ENCODE measurements at places on chromosomes 7 and 10.

DNA sequence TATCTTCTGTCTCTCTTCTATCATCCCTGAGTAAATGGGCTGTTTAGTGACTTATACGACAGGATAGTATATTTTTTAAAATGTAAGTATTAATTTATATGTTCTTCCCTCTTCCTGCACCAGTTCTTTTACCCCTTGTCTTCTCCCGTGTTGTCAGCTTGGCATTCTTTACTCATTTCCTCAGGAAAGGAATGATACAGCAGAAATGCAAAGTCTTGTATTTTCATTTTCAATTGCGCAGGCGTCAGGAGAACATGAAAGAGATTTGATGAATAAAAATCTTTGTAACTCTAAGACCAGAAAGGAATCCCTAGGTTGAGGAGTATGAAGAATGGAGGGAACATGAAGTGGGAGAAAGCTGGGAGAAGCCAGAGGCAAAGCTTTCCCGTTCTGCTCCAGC is 18.8 kb upstream of the VPS41 start:
- no peak for DNase-seq

GRCh38 chr7:44326261-44327125 is 1.1 kb upstream of the CAMK2B start:
- DNase-seq, result no peak

DNA sequence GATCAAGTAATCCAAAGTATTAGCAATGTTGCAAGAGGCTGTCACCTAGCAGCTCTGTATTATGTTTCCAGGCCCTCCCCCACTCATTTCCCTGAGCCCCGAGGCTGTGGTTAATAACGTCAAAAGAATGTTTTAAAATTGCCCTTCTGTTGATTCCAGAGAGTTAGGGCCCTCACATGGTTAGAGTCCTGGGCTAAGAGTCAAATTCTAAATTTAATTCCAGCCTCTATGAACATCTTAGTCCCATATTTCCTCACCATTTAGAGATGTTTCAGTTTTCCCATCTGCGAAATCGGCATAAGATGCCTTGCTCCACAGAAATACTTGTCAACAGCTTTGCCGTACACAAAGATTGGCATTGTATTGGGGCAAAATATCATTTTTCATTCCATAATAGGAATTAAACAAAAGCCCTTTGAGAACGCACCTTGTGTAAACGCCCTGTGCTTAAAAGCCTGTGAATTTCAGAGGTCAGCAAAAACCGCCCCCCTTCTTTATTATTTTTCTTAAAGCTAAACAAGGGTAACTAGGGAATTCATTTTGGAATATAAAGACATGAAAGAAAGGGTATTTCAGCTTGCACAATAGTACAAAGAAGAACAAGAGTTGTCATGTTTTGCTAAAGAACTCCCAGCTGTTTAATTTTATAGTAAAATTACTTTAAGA is 135.8 kb downstream of the ARID5B start:
- DNase-seq, result peak; percentile 83

DNA sequence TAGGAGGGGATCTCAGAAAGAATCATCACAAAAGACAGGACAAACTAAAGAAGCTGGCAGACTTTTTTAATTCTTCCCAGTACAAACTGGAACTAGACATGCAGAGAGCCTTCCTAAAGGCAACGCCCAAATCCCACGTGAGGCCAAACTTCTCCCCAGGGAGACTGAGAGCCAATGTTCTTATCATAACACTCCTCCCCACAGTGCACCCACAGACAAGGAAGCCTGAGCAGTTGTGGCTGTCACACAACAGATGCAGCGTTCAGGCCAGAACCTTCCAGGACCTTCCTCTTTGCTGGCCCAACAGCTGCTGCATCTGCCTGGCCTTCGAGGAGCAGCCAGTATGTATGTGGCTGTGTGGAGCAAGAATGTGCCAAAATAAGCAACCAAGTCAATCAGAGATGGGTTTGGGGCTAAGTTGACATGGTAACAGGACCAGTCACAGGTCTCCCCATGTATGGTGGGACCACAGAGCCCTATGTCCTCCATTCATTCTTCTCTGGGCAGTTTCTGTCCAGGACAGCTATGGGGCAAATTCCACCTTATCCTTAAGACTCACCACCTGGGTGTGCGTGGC is 34.9 kb downstream of the SRPK2 start:
- DNase-seq, result no peak

GRCh38 chr7:42726066-42726785 is 185.6 kb downstream of the C7orf25 start:
- DNase-seq, result no peak

DNA sequence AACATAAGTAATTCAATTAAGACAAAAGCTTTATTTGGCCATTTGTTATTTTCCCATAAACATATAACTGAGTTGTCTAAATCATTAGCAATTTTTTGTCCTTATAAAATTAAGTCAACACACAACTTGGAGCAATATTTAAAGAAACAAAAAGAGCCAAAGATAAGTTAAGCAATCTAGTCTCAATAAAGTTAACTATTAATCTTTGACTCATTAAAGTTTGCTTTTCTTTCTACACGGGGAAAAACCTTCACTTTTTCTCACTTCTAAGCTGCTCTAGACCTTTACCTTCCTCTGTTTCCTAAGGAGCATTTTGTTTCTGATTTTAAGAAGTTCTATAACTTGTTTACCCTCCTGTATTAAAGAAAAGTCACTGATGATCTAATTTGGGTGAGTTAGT is 867.1 kb upstream of the PHF14 start:
- DNase-seq, result no peak

All from T47D (cell line).